SJSA1 (cell line): ENCODE measurements at places on chromosomes 2 and 18. TPM values are rescaled to one million over a fixed set of nuclear protein-coding genes. Genes with fewer than 3 reads are reported as not detected.

- no peak overlapping the region for H3K4me3 ChIP-seq
- no peak overlapping the region for H3K27ac ChIP-seq
- H3K27me3 ChIP-seq, result peaks cover 3% of the 10 kb centered on the region; the same call in 1 of the 2 replicates
- H3K36me3 ChIP-seq, result no peaks in the 10 kb centered on the region
- DNase-seq, result no peak
- no peaks in the 10 kb centered on the region for H3K4me1 ChIP-seq
Measured at GRCh38 chr2:98404556-98405250, 40.0 kb upstream of the INPP4A start.

- no peak overlapping the region for H3K4me3 ChIP-seq
- DNase-seq, result no peak
- no peaks in the 10 kb centered on the region; the same call in 1 of the 2 replicates for H3K36me3 ChIP-seq
- H3K27me3 ChIP-seq, result no peaks in the 10 kb centered on the region
Measured at GRCh38 chr2:232896720-232897597, 26.9 kb downstream of the SNORC start.

DNA sequence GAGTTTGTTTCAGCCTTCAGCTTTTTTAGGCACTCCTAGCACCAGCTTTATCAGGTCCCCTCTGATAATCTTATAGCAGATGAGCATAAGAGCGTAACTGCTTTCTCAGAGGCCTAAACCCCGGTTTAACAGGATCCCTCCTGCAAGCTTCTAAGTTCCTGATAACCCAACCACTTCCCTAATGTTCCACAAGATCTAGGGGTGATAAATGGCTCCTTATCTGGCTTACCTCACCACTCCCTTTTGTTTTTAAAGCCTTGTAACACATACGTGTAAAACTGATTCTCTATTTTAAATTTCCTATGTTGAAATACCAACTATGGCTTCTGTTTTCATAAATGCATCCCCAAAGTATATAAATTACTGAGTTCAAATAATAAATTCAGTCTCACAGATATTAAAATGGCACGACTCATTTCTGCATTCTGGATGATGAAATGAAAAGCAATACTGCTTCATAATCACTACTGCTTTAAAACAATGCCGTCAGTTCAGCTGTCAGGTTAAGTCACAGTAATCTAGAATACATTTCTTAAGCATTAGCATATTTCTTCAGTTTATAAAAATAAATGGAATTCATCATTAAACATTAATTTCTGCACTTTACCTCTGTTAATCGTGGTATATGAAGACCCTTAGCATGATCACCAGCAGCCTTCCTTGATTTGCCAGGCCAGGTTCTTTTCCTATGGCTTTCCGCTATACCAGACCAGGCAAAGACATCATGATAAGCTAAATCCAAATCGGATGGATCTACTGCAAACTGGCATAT is 126.3 kb downstream of the C2orf74 start:
- peaks cover 5% of the 10 kb centered on the region for H3K4me1 ChIP-seq
- no peak for DNase-seq
- H3K36me3 ChIP-seq, result peaks cover 15% of the 10 kb centered on the region

DNA sequence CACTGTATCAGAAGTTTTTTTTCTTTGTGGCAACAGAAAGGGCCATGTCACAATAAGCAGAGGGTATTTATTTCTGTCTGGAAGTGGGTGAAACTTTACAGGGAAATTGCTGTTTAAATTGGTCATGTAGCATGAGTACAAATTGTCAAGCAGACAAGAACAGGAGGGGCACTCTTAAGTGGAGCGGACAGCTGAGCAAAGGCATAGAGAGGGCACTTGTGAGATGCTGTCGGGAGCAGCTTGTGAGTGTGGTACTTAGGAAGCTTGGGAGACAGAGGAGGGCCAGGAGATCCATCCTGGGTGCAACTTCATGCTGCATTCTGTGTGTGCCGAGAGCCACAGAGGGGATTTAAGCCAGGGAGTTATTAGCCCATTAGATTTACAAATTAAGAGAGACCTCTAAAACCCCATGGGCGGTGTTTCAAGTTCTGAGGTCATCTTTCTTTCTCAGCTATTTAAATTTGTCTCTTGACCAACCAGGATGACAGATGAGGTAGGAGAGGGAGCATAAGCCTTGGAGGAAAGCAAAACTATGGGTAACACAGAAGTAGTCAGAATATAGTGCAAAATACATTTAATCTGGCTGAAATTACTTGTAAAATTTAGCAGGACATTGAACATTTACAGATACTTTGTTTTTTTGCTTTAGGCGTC is 30.4 kb downstream of the INPP4A start:
- H3K4me1 ChIP-seq, result no peaks in the 10 kb centered on the region
- no peaks in the 10 kb centered on the region for H3K27me3 ChIP-seq
- no peaks in the 10 kb centered on the region for H3K36me3 ChIP-seq
- DNase-seq, result no peak

The SNRPD1 gene
- 38.0 and 52.2 TPM in 2 replicates for total RNA-seq

GRCh38 chr2:49959961-49960553 is 805.7 kb upstream of the FSHR start:
- no peak overlapping the region for H3K27ac ChIP-seq
- H3K27me3 ChIP-seq, result no peaks in the 10 kb centered on the region
- H3K4me3 ChIP-seq, result no peak overlapping the region
- H3K4me1 ChIP-seq, result no peaks in the 10 kb centered on the region
- DNase-seq, result no peak

- no peaks in the 10 kb centered on the region for H3K36me3 ChIP-seq
- H3K27me3 ChIP-seq, result no peaks in the 10 kb centered on the region
- DNase-seq, result no peak
- no peak overlapping the region for H3K27ac ChIP-seq
Measured at GRCh38 chr2:134310107-134311079, 56.5 kb downstream of the MGAT5 start.

DNA sequence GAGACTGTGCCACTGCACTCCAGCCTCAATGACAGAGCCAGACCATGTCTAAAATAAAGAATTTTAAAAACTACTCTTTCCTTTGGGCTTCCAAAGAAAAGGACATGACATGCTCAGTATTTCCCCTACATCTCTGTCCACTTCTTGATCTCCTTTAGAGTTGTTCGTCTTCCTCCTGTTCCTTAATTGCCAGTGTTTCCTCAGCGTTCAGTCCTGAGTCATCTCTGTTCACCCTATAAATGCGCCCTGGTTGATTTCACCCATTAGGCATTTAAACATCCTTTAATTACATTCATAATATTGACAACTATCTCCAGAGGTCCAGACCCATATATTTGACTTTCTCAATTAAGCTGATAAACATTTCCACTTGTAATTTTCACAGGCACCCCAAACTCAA is 64.0 kb downstream of the AAK1 start:
- peaks cover 36% of the 10 kb centered on the region for H3K4me1 ChIP-seq
- H3K27me3 ChIP-seq, result no peaks in the 10 kb centered on the region
- no peak for DNase-seq
- H3K36me3 ChIP-seq, result no peaks in the 10 kb centered on the region; the same call in 1 of the 2 replicates
- H3K27ac ChIP-seq, result no peak overlapping the region

The TEX44 gene
- not detected in 2 replicates for total RNA-seq
